ENCODE measurements at places on chromosomes 2 and 18. TPM values are rescaled to one million over a fixed set of nuclear protein-coding genes. Genes with fewer than 3 reads are reported as not detected.

GRCh38 chr2:70949086-70949485 lies 13.4 kb downstream of the ATP6V1B1 start:
- DNase-seq, result no peak

DNA sequence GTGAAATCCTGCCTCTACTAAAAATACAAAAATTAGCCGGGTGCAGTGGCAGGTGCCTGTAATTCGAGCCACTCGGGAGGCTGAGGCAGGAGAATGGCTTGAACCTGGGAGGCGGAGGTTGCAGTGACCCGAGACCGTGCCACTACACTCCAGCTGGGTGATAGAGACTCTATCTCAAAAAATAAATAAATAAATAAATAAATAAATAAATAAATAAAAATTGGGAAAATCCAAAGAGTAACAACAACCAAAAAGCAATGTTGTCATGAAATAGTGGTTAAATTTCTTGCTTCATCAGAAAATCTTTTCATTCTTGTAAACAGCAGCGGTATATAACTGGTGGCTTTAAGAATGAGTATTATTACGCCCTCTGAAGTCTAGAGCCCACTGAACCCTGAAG lies 54.4 kb downstream of the HEATR5B start:
- no peak for DNase-seq

GRCh38 chr2:59080451-59081181 lies 839.5 kb upstream of the FANCL start:
- DNase-seq, result no peak

DNA sequence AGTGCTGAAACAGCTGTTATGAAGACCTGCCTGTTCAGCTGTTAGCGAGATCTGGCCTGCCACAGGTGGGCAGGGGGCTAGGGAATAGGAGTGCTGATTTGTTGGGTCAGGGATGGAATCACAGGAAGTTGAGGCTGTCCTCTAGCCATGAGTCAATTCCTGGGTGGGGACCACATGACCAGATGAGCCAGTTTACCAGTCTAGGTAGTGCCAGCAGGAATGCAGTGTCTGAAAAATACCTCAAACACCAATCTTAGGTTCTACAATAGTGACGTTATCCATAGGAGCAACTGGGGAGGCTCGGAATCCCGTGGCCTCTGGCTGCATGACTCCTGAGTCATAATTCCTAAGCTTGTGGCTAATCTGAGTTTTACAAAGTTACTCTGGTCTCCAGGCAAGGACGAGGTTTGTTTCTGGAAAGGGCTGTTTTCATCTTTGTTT lies 44.9 kb downstream of the DYSF start:
- DNase-seq, result no peak

- no peak for DNase-seq
These were observed 43.1 kb upstream of the ACVR1 start for GRCh38 chr2:157919181-157919580.

- DNase-seq, result no peak
These were observed 852 bp upstream of the KCNH7 start for GRCh38 chr2:162839419-162839818.

GRCh38 chr2:232506709-232507108 lies 13.5 kb upstream of the PRSS56 start:
- DNase-seq, result no peak

GRCh38 chr18:371609-371982 lies 103.7 kb upstream of the THOC1 start:
- DNase-seq, result no peak

DNA sequence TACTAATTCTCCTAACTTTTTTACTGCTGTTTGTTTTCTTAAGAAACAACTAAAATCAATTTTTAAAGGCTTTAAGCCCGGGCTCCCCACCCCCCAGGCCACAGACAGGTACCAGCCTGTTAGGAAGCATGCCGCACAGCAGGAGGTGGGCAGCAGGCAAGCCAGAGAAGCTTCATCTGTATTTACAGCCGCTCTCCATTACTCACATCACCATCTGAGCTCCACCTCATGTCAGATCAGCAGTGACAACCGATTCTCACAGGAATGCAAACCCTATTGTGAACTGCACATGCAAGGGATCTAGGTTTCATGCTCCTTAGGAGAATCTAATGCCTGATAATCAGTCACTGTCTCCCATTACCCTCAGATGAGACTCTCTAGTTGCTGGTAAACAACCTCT lies 517.0 kb downstream of the NRXN1 start:
- DNase-seq, result no peak

DNA sequence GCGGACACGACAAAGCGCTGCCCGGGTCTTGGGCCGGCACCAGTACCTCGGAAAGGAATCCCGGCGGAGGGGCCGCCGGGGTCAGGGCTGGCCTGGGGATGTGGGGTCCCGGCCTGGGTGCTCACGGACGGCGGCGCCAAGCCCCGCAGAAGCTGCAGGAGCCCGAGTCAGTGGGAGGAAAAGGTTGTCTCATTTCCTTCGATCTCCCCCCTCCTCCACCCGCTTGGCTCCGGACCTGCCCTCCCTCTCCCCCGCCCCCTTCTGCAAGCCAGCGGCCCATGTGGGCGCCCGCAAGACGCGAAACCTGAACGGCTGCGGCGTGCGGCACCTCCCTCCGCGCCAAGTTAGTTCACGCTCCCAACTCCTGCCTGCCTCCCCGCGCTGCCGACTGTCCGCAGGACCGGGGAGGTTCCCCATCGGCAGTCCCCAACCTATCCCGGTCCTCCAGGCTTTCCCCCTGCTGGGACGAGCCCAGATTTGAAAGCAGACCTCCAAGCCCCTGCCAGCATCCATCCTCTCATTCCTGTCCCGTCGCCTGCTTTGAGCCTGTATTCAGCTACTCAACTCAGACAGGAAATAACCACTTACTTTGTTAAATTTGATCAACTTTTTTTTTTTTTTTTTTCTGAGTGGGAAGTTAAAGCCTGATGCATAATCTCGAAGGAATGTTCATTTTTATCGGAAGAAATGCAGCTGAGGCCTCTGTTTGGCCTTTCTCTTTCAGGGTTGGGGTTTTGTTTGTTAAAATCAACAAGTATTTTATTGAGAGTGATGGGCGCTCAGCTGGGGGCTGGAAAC lies at the start of gene EVA1A:
EVA1A (minus strand) TSS at position 172 of the 798 bp plus-strand sequence. CDS start 42,799 bp downstream, outside the sequence.
- DNase-seq, result peak; percentile 81

DNA sequence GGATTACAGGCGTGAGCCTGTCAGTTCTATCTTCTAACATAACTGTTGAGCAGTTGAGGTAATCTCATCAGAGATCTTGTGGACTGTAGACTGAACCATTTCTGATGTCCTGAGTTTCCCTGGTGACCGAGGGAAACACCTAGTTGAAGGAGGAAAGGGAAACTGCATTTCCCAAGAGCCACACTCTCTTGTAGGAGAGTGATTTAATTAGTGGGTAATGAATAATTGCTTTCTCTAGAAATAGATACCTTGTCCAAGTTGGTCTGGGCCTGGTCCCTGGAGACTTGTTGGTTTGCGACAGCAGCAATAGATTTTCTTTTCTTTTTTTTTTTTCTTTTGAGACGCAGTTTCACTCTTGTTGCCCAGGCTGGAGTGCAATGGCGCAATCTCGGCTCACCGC lies 7.4 kb downstream of the TTLL4 start:
- no peak for DNase-seq

- peak; percentile 86 for DNase-seq
These were observed at the start of gene UNC80 for GRCh38 chr2:209771474-209772289. Gene UNC80 (plus strand): TSS chr2:209771832. CDS start chr2:209772073, 241 bp downstream.

TNP1 gene
- not detected for polyA plus RNA-seq

HES6 gene
- 22.6 TPM for polyA plus RNA-seq

DOK6 gene
- polyA plus RNA-seq, result 2.3 TPM

SLC30A3 gene
- polyA plus RNA-seq, result 0.99 TPM

DSG3 gene
- polyA plus RNA-seq, result not detected

FBXO41 gene
- 0.40 TPM for polyA plus RNA-seq

CLIP4 gene
- polyA plus RNA-seq, result 12.7 TPM

AGPS gene
- 25.8 TPM for polyA plus RNA-seq

Measured in muscle of leg (tissue), 16 donors.